ENCODE measurements at places on chromosomes 13 and 19.

DNA sequence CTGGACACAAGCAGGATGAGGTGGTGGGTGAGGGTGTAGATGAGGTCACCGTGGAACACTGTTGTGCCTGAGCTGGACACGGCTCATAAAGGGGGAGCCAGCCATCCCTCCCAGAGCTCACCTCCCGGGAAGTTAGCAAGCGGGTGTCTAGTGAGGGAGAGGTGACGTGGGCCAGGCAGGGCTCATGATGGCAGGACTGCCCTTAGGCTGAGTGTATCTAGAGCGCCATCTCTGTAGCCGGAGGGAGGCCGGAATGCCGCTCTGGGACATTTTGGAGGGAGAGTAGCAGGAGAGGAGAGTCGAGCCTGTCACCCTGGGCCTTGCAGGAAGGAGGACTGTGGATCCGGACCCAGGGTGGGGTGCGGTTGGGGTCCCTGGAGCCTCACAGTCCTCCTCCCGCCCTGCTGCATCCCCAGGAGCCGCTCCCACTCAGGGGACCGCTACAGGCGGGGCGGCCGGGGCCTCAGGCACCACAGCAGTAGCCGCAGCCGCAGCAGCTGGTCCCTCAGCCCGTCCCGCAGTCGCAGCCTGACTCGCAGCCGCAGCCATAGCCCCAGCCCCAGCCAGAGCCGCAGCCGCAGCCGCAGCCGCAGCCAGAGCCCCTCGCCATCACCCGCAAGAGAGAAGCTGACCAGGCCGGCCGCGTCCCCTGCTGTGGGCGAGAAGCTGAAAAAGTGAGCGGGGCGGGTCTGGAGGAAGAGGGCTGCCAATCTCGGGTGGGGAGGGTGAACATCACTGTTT, 9.2 kb downstream of the ZNF296 start:
- DNase-seq = no peak

- no peak for DNase-seq
These were observed 7.9 kb upstream of the WBP4 start for GRCh38 chr13:41053384-41053826.

DNA sequence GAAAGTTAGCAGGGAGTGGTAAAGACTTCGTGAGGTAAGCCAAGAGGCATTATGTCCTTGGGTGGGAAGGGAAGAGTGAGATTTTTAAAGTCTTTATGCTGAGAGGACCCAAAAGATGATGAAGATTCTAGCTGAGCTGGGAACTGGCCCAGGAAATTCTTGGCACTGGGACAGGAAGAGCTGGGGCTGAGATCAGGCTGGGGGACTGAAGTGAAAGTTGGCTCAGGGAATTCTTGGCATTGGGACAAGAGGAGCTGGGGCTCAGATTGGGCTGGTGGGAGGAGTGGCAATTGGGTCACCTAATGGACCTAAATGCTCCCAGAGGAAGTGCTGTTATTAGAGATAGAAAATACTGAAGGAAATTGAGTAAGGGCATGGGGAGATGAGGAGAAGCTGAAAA, 8.8 kb downstream of the SCEL start:
- no peak for DNase-seq

GRCh38 chr13:51235186-51235585, 13.0 kb downstream of the FAM124A start:
- DNase-seq = no peak

DNA sequence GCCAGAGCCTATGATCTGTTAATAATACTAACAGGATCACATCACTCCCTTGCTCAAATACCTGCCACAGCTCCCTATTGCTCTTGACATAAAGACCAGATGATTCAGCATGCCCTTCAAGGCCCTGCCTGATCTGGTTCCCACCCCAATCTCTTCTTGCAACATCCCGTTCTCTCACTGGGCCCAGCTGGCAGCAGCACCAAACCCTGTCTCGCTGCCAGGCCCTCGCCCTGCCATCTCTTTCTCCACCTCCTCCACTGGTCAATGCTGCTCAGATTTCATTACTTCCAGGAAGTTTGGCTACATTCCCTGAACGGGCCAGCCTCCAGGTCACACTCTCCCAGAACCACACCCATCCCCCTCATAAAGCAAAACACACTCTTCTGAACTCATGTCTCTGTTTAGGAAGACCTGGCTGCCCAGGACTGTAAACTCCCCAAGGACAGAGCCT, 8.6 kb upstream of the BCAT2 start:
- no peak for DNase-seq

DNA sequence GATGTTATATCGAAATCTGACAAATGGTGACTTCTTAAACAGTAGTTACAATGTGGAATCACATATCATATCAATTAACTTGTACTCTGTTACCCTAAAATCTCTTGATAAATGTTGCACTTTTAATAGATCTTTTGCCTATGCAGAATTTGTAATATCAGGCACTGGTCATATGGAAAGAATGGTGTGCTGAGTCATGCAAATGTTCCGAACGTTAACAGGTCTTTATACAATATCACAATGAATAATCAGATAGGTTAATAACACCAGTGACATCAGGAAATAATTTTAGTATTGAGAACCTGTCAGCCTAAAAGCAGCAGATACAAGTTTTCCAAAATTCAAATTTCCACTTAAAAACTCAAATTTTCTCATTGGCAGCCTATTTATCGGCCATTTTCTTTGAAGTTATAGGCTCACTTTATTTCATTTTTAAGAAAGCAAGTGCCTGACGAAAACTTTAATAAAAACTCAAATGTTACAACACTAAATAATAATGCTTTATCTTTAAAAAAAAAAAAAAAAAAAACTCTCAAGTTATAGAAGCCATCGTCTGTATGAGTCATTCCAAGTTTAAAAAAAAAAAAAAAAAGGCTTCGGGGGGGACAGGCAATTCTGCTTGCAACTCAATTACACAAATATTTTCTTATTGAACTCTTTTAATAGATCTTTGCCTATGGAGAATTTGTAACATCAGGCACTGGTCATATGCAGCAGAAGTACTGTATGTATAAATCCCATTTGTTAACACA, 180.9 kb downstream of the DIAPH3 start:
- no peak for DNase-seq

DNA sequence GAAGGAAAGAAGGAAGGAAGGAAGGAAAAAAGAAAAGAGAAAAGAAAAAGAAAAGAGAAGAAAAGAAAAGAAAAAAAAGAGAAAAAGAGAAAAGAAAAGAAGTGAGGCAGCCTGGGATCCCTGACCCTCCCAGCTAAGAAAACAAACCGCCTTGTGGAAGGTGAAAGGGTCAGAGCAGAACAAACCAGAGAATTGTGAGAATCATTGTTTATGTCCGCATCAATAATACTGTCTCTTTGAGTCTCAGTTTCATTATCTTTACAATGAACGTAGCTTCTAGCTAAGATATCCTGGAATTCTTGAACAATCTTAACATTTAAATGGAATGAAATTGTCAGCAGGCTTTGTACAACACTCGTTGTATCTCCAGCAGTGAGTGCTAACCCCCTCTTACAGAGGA, 66.4 kb upstream of the SERP2 start:
- no peak for DNase-seq

GRCh38 chr13:43522788-43523187, 264.0 kb downstream of the ENOX1 start:
- DNase-seq = no peak

DNA sequence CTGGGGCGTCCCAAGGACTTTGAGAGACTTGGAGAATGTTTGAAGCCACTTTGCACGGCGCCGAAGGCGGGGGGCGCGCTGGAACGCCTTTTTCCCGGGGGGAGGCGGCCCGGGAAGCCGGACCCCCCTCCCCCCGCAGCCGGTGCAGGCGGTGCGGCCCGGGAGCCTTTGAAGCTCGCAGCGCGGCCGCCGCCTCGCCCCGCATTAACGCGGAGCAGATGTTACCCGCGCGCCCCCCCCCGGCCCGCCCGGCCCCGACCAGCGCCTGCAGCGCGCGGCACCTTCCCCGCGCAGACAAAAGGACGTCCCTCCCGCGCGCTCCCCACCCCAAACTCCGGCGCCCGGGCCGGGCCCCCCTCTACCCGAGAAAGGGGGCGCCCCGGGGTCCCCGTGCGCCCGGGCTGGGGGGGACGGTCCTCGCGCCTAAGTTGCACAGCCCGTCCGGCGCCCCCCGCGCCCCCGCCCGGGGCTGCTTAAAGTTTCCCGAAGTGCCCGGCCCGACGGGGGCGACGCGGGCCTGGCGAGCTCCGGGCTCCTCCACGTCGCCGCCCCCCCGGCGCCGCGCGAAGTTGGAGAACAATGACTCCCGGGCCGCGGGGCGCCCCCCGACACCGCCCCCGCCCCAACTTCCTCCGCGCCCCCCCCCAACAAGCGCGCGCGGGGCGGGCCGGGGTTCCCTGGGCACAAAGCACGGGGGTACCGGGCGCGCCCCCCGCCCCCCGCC, 685 bp downstream of the TCF3 start:
- peak; percentile 71 for DNase-seq
